Hematopoietic multipotent progenitor cell treated with erythropoietin and hydrocortisone succinate and interleukin-3 and kit ligand, for 15 days (in vitro differentiated cells): ENCODE measurements at places on chromosomes 6 and 20.
A peak's percentile ranks its signal among the peaks of the same experiment; 100 is the strongest.

DNA sequence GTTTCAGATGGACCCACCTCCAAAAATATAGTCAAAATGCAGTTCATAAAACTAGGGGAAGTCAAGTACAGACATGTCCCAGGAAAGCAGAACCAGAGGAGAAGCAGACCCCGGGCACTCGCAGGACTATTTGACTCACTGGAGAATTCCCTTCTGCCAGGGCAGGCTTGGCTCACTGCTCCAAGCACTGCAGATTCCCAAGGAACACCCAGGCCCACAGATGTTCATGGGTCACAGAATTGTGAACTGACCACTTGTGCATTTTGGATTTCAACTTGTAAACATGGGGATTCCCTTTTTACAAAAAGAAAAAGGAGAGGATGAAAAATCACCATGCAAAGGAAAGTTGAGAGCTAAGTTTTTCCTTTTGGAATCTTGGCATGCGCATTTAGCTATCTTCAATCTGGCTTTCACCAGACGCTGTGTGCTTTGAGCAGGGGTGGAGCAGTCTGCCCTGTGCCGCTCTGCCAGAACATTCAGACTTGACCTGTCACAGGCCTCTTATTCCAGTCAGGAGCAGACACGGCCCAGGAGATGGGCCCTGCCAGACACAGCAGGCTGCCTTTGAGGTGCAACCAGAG is 237.5 kb upstream of the TAB2 start:
- DNase-seq = no peak

GRCh38 chr6:111646034-111646433 is 40.4 kb upstream of the TRAF3IP2 start:
- DNase-seq = no peak

DNA sequence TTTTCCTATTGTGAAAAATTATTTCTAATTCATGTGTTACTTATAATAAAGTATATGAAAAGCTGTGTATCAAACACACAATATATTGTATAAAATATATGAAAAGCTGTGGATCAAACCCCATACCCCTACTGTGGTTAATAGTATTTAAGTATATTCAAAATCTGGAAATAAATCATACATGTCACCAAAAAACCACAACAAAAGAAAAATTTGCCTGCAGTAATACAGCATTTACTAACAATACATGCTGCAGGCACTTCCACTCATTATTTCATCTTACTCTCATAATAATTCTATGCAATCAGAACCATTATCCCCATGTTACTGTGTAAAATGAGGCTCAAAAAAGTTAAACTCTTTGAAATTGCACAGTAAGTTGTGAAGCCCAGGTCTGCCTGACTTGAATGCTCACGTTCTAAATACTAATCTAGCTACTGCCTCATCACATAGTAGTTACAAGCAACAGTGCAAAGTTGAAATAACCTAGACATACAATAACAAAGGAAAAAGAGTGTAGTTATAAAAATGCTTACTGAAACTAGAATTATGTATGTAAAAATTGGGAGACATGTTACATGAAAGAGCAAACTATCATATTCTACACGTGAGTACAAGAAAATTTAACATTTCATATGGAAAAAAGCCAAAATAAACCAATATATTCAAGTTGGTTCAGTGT is 61.7 kb downstream of the FAM217A start:
- DNase-seq = peak; percentile 11

DNA sequence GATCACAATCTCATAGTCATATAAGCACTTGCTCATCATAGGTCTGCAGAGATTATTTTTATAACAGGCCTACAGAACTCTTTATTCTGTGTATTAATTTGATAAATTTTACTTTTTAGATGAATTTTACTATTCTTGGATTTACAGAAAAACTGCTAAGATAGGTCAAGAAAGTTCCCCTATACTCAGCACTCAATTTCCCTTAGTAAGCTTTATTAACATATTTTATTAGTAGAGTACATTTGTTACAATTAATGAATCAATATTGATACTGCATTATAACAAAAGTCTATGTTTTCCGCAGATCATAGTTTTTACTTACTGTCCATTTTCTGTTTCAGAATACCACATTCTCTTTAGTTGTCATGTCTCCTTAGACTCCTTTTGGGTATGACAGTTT is 148.9 kb downstream of the GRM1 start:
- no peak for DNase-seq

- no peak for DNase-seq
Measured at GRCh38 chr20:40996326-40996725, 32.3 kb upstream of the TOP1 start.

GRCh38 chr20:45963059-45964005 is 8.7 kb downstream of the ZNF335 start:
- peak; percentile 74 for DNase-seq

DNA sequence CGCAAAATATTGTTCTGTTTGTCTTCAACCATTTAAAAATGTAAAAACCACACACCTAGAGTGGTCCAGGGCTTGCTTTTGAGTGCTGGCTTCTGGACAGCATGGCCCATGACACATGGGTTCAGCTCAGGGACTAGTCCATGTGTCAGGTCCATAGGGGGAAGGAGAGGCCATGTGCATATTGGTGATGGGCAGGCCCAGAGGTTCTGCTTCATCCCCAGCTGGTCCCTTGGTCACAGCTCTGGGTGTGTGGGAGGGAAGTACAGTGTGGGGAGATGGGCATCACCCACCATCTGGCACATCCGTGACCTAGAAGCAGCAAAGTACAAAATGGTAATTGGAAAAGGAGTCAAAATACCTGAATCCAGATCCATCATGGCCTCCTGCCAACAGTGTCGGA is 50.7 kb downstream of the STK35 start:
- DNase-seq = no peak

GRCh38 chr6:167091026-167091804 is 31.7 kb upstream of the CCR6 start:
- no peak for DNase-seq

DNA sequence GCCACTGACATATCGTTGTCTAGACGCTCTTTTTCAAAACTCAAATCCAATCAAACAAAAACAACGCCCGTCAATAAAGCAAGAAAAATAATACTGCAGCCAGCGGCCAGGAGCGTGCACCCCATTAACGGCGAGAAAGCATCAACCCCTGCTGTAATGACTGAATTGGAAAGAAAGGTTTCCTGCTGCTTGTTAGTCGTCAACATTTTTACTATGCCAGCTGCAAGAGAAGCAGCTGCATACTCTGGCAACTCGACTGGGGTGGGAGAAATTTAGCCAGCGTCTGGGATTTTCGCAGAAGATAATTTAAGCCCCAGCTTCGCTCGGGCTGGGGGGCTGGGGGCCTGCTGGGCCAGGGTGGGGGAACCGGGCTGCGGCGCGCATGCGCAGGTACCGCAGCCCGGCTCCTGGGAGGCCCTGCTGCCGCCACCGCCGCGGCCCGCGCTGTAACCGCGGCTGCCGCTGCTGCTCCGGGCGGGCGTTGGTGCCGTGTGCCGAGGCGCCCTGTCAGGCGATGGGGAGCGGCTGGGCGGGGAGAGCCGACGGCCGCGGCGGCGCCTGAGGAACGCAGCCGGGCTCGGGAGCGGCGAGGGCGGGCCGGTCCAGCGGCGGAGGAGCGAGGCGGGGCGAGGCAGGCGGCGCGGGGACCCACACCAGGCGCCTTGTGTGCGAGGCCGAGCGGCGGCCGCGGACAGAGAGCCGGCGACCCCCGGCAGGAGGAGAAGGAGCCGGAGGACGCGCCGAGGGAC is 732 bp upstream of the STXBP5 start:
- peak; percentile 83 for DNase-seq

- DNase-seq = no peak
Measured at GRCh38 chr6:54860739-54861138, 14.2 kb downstream of the FAM83B start.
